ENCODE measurements at places on chromosomes 4 and X.

DNA sequence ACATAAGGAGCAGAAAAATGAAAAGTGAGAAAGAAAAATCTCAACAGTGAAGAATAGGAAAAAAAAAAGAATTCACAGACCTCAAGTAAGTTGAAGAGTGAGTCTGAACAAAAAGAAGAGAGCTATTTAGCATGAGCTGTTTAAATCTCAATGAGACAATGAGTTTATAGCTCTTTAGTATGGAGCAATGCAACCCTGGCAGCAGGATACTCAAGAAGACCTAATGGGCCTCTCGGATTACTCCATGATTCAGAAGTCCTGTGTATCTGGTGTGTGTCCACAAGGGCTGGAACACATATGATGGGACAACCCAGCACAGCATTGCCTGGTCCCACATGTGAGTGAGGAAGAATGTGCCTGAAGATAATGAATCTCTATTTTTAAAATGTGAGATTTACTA is 563.1 kb upstream of the INTU start:
- DNase-seq = no peak

DNA sequence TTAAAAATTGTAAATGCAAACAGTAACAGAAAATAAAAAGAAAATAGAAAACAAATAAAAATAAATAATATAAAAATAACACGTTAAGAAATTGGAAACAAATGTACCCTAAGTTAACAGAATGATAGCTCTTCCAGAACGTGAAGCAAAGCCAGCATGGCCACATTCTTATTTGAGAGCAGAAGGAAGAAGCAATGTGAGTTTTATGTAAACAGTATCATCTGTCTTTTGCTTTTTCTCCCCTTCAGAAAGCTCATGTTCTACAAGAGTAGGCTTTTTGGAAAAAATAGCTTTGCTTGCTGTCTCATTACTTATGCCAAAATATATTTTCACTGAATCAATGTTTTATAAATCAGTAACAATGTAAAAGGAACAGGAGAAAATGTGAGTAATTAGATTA is 18.7 kb downstream of the NPY2R start:
- DNase-seq = no peak

DNA sequence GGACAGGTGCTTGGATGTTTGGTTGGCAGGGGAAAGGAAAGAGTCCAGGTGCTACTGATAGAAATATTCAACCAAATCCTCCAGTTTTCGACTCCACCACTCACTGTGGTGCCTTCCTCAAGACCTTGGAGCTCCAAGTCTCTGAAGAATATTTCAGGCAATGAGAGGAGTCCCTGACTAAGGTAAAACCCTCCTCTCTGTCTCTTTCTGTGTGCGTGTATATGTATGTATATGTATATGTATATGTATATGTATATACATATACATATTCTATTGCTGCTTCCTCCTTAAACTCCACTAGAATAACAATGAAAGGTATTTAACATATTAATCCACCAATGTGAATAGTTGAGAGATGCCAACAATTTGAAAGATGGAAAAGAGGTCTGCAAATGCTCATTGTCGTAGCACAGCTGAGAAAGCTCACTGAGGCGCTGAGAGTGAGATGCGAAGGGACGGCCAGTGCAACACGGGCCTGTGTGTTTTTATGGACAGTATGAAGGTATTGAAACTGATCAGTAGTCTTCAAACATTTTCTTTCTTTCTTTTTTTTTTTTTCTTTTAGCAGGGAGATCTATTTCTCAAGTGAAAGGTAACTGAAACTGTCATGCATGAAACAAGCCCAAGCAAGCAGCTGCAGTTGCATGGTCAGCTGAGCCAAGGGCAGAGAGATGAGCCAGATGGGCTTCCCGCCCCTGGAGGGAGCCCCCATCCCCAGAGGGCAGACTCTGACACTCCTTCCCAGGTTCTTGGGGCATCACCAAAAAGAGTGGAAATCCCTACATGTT is 41.1 kb upstream of the HS3ST1 start:
- DNase-seq = no peak

DNA sequence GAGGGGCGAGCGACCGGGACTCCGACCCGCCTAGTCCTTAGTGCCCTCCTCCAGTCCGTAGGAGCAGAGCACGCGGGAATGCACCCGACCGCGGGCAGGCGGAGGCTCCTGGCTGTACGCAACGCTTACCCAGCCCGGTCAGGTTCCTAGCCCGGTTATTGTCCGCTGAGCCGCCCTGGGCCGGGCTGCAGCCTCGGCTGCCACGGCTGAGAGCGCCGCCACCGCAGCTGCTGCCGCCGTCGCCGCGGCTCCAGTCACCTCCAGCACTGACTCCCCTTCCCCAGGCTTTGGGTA is at the start of gene AMER1:
TSS of gene AMER1 (minus strand) at position 268 of the 294 bp plus-strand sequence. CDS start 12,422 bp downstream, outside the sequence.
- no peak for DNase-seq

DNA sequence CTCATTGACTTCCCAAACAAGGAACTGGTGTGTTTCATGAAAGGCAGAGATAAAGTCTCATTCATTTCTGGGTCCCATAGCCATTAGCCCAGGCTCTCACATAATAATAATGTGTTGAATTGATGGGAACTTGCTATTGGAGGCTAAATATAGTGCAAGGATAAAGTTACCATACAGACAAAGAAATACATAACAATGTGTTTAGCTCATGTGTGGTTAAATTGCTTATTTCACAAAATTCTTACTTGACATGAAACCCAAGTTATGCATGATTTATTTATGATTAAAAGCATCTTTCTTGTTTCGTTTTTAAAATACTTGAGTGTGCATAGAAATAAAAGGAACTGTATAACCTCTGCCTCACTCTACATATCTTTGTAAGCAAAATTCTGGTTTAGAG is 37.3 kb upstream of the LPAR4 start:
- no peak for DNase-seq

DNA sequence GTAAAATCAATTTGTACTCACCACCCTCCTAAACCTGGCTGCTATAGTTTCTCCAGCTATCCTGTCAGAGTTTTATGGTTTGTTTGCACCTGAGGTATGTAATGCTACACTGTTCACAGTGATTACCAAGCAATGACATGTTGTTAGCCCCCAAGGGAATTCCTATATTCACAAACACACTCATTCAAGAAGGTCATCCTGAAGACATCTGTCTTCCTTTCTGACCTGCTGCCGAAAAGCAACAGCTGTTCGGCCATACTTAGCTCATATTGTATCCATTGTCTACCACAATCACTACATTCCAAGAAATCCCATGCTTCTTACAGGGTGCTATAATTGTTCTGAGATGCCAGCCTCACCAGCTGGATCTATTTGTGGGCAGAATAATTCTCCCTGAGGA is 160.1 kb upstream of the GYPA start:
- no peak for DNase-seq

GRCh38 chr4:2574009-2574408 is 37.6 kb downstream of the FAM193A start:
- no peak for DNase-seq

DNA sequence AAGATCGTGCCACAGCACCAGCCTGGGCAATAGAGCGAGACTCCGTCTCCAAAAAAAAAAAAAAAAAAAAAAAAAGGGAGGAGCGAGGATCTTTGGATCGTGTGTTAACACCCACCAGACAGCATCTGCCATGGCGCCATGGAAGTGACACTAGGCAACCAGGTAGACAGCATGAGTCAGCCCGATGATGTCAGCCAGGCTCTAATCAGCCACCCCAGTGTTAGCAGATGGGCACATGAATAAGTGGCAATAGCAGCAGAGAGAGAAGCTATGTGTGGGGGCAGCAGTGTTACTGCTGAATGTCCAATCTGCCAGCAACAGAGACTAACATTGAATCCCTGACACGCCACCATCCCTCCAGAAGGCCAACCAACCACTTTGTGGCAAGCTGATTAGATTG is 6.6 kb downstream of the SYN1 start:
- DNase-seq = no peak

- no peak for DNase-seq
Observed at GRCh38 chrX:6574762-6575161, 39.8 kb upstream of the VCX3A start.

DNA sequence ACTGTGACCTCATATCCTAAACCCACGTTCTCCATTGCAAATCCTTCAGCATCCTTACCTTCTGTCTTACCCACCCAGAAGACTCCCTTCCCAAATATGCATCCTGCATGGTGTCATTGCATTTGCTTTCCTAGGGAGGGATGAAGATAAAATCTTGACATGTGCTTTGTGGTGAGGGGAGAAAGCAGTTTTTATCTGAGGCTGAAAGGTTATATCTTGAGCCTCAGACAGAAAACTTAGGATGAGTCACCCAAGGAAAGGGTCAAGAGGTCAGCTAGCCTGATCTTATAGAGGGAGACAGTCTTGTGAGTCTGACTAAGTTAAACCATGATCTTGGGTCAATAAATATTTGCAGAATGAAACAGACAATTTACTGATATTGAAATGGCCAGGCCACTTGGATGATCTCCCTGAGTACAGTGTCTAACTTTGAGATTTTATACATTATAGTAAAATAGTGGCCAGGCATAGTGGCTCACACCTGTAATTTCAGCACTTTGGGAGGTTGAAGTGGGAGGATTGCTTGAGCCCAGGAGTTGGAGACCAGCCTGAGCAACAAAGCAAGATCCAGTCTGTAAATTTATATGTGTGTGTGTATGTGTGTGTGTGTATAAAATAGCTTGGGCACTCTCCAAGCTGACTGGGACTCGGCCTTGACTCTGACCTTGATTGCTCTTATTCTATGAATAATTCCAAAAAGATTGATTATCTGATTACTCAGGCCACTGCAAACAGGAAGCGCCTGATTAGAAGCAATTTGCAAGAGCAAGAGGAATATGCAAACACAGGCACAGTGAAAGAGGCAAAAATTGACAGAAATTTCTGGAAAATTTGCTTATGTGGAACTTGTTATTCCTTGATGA is 15.4 kb upstream of the FAM9C start:
- no peak for DNase-seq

Data from effector CD4-positive, alpha-beta T cell (primary cell).